G401 (cell line): ENCODE measurements at places on chromosomes 16 and 17.

- DNase-seq = no peak
Measured at GRCh38 chr16:75703306-75703705, 2.0 kb upstream of the DUXB start.

DNA sequence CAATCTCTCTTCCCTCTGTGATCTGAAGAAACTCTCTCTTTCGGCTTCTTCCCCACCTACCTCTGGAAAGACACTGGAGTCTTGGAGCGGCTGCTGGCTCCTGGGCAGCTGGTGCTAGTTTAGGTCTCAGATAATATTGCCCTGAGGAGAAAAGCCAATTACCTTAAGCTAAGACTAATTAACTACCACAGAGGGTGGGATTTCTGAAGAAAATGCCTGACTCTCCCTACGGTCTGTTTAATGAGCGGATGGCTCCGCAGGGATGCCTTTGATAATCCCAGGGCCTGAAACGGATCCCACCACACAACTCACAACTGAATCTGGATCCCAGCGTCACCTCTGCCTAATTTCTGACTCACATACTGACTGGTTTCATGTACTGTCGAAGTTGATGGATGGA lies 127.0 kb upstream of the NLRP1 start:
- no peak for DNase-seq

GRCh38 chr17:60901242-60901641 lies 223.6 kb downstream of the BCAS3 start:
- no peak for DNase-seq

GRCh38 chr17:61400717-61401388 lies 1.2 kb downstream of the TBX2 start:
- DNase-seq = no peak
